Activated CD8-positive, alpha-beta memory T cell treated with anti-CD3 and anti-CD28 coated beads, Interleukin-2, amount 10 ng/mL, durations not matched to agents 7 days and 5 days (primary cell): ENCODE measurements at places on chromosomes 5 and 9.
A peak's percentile ranks its signal among the peaks of the same experiment; 100 is the strongest.

GRCh38 chr5:151660616-151661495 is 25.9 kb downstream of the SPARC start:
- DNase-seq: no peak

DNA sequence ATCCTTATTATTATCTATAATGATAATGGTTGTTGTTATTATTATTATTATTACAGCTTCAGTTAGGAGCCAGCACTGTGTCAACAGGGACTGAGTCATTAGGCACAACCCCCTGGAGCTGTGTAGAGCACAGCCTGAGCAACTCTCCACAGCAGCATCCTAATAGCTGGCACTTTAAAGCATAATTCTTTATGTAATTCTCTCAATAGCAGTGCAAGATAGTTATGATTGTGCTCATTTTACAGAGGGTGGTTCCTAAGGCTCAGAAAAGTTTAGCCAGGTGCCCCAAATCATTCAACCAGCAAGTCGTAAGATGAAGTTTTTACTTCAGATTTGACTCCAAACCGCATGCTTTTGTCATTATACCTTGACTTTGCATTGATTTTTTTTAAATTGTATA is 390.3 kb downstream of the ANXA1 start:
- DNase-seq: no peak

GRCh38 chr9:91060520-91061343 is 259.1 kb downstream of the SYK start:
- DNase-seq: peak; percentile 28

- no peak for DNase-seq
Measured at GRCh38 chr5:65332591-65332990, 149.1 kb downstream of the ADAMTS6 start.

GRCh38 chr9:83535736-83536135 is 2.5 kb downstream of the FRMD3 start:
- no peak for DNase-seq

DNA sequence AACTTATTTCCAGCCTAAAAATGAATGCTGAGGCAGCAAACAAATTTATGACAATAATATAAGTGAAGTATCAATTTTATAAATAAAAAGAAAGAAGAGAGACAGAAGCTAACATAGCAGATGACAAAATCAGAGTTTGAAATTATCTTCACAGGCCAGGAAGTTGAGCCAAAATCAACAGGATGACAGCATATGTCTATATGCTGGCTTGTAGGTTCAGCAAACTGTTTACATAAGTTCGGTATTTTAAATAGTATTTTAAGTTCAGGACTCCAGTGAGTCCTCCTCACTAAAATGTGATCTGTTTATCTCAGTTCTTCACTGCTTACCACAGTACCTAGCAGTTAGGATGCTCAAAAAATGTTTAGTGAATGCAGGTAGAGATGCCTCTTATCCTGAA is 359.6 kb upstream of the SMC2 start:
- DNase-seq: no peak
